Kidney capillary endothelial cell (primary cell): ENCODE measurements at places on chromosomes 7 and 10.

DNA sequence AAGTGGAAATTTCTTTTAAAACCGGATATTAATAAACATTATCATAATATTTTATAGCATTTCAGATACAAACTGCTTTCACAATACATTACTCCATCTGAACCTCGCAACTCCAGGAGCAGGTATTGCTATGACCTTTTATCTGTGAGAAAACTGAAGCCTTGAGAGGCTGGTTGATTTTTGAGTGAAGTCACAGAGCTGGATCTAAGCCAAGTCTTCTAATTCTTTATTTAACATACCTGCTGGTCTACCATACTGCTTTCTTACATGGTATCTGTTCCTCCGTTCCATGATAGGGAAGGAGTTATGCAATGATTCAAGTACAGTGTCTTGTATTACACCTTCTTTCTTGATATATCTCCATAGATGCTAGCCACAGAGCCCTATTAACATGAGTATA, 37.4 kb upstream of the ITGB8 start:
- DNase-seq, result no peak

DNA sequence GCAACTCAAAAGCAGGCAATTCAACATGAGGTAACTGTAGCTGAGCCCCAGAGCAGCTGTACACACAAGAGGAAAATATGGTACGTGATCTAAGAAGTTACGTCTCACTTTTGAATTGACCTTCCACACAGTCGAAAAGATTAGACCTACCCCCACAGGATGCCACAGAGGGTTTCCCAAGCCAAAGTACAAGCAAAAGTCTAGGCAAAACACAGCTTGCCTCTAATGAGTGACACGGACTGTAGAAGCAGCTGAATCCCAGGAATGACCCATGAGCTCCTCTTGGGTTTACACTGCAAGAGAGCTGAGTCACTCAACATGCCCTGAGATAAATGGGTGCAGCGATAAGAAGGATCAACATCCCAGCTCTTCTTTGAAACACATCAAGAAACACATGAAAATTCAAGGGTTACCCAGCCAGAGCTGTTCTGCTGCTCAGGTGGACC, 9.8 kb downstream of the CREB3L2 start:
- no peak for DNase-seq

GRCh38 chr7:75977743-75978142, 16.7 kb downstream of the TMEM120A start:
- no peak for DNase-seq

GRCh38 chr10:4639960-4640359, 186.0 kb upstream of the AKR1E2 start:
- DNase-seq, result no peak

- no peak for DNase-seq
Observed at GRCh38 chr10:14787938-14788337, 13.2 kb upstream of the FAM107B start.

- DNase-seq, result no peak
Observed at GRCh38 chr10:10259013-10259412, 758.7 kb upstream of the CELF2 start.

DNA sequence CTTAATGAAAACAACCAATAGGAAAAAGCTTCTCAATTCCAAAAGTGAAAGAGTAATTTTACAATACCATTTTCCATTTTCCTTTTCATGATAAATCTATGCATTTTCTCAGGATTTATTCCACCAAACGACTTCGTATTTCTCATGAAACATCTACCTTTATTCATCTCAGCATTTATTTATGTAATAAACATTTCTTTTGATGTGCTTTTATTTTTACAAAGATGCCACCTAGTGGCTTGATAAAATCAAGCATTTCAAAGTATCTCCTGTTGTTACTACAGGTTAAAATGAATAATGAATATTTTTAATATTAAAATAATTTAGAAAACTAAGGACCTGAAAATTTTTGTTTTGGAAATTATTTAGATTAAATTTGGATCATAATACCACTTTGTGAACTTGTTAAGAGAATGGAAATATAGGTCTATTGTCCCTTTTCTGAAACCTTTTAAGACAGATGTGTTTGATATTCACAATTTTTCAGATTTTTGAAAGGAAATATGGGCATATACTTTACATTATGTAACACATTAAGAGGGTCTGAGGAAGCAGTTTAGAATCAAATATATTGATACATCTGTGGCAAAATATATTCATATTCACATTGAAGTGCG, 2.7 kb upstream of the IQUB start:
- DNase-seq, result peak; percentile 50

GRCh38 chr10:76649723-76650127, 987.9 kb downstream of the KCNMA1 start:
- DNase-seq, result peak; percentile 4

- DNase-seq, result no peak
Observed at GRCh38 chr7:83130191-83130590, 32.5 kb downstream of the PCLO start.

DNA sequence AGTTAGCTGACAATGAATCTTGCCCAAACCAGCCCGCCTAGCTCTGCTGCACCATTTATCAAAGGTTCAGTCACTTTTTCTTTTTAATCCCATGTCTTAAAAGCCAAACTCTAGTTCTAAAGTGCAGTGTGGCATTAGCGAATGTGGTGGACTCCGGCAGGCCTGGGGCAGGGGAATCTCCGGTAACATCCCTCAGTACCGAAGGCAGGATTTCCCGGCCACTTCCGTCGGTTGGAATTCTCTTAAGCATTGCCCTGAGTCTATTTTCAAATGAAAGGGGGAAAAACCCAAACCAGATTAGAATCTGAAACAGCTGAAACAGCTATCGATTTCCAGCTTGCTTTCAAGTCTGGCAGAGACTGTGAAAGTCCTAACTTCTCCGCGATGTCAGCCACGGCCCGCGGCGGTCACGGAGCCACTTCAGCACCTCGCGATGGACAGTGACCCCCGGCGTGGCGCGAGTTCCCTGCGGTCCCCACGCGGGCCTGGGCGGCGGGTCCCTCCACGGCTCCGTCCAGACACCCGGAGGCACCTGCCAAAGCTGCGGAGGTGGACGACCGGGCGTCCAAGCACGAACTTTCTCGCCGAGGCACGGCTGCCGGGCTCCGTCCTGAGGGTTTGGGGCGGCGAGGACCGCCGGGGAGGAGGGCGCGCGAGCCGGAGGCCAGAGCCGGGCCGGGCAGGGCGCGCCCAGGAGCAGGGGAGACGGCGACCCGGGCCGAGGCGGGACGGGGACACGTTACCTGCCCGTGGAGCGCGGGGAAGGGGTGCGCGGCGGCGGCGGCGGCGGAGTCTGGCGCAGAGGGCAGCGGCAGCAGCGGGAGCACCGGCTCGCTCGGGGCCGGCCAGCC, 745 bp downstream of the TCERG1L start:
- DNase-seq, result no peak

- DNase-seq, result no peak
Observed at GRCh38 chr7:81419731-81420130, 350.1 kb downstream of the HGF start.

GRCh38 chr10:97820096-97820704, 29.4 kb upstream of the GOLGA7B start:
- DNase-seq, result no peak
